Hypothalamus (tissue), 51 donors: ENCODE measurements at places on chromosomes 7 and 10.

- no peak for DNase-seq
These were observed 89.4 kb upstream of the LEP start for GRCh38 chr7:128151635-128152034.

DNA sequence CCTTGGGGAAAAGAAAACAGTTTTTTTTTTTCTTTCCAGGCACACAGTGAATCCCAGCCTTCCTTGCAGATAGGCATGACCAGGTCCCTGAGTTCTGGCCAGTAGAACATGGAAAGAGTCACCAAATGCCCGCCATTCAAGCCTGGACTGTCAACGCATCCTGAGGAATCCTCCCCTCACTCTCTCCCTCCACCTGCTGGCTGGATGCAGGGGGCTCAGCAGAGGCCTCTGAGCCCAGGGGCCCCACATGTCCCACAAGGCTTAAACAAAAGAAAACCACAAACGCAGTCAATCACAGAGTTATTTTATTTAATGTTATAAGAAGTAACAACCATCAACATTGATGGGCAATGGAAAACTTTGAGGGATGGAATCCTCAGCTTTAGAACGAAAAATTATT is 93.1 kb downstream of the JCAD start:
- DNase-seq = no peak

GRCh38 chr7:33702514-33703054 is 202.8 kb upstream of the BMPER start:
- no peak for DNase-seq

- no peak for DNase-seq
These were observed 54.1 kb upstream of the NPTX2 start for GRCh38 chr7:98562871-98563495.

- no peak for DNase-seq
These were observed 114.5 kb upstream of the INHBA start for GRCh38 chr7:41817386-41817785.

- no peak for DNase-seq
These were observed 117.9 kb downstream of the NKX6-2 start for GRCh38 chr10:132668048-132668394.

DNA sequence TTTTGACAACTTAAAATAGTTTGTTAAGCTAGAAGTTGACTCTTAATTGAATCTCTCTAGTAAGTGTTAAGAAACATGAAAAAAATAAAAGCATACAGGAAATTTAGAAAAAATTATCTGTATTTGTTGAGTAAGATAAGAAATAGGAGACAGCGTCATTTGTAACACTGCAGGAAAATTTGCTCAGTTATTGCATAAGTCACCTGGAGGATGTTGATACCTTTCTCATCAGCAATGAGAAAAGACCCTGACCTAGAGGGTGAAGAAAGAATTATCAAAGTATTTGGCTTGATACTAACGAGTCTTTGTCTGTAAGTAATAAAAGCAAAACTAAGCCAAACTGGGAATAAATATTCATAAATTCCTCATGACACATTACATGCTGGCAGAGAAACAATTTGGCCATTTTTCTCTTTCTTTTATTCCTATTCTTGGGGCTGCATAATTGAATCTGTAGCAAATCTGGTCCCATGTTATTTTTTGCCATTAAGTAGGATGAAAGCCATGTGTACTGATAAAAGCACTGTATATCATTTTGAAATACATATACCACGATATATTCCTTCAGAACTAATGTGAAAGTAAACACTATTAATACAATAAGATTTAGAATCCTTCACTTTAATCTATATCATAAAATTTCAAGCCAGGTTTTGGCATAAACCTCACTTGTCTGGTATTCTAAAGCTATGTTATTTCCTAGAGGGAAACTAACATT is 362.8 kb downstream of the THSD7A start:
- no peak for DNase-seq

DNA sequence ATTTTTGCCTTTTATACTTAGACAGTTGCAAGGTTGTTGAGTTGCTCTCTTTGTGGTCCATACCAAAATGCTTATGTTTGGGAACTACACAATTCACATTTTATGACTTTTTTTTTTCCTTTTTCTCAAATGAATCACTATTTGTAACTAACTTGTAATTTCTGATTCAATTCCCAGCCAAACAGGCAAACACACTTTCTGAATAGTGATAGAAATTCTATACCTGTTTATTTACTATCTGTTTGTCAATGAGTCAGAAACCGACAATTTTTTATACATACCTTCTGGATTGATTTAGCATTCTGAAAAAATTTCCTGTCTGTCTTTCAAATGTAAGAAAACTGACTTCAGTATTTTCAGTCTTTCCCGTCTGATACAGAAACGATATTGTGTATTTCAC is 69.1 kb downstream of the MBL2 start:
- DNase-seq = no peak

DNA sequence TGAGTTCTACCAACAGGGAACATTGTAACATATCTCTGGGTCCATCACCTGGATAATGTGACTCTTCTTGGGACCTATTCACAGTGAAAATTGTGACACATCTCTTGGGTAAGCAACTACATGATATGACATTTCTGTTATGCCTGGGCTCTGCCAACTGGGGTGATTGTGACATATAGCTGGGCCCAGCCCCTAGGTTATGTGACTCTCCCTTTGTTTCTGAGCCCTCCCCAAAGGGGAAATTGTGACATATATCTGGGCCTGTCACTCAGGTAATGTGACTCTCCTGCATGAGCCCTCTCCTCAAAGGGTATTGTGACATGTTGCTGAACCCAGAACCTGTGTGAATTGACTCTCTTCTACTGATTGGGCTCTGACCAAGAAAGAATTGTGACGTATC is 22.4 kb upstream of the ZNF107 start:
- no peak for DNase-seq

GRCh38 chr10:14693891-14694290 is 80.8 kb downstream of the FAM107B start:
- DNase-seq = no peak

DNA sequence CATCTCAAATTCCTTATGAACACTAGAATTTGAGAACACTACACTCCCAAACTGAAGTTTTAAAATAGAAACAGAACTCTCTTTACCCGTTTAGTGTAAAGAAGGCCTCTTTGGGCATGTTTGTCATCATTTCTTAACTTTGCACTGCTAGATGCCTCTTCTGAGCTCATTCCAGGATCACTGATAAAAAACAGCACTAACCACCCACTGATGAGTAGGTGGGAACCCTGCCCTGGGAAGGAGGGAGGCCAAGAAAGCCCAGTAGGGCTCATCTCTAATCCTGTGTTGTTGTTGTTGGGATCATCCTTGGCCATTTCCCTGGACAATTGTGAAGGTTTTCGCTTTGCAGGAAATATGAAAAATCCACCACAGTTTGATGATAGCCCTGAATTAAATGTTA is 68.2 kb downstream of the CUBN start:
- DNase-seq = no peak

- DNase-seq = no peak
These were observed 17.1 kb downstream of the PDSS1 start for GRCh38 chr10:26714415-26715136.

DNA sequence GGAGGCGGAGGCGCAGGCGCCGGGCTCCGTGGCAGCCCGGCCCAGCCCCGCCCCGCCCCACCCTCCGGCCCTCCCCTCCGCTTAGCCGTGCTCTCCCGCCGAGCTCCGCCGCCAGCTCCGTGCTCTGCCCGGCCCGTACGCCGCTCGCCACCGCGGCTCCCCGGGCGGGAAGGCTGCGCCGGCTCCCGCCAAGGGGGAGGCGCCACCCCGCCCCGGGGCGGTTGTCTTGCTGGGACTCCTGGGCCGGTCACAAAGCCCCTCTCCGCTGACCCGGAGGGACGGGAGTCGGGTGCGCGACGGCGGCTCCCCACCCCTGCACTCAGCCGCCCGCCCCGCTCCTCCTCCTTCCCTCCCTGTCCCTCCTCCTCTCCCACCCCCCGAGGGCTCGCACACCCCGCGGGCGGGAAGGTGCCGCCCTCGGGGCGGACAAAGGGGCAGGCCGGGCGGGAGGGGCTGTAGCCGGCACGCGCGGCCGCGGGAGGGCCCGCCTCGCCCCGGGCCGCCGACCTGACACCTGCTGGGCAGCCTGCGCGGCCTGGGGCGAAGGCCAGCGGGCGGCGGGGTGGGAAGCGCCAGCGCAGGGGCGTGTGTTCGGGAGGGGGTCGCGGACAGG is 11.5 kb upstream of the SP8 start:
- no peak for DNase-seq

DNA sequence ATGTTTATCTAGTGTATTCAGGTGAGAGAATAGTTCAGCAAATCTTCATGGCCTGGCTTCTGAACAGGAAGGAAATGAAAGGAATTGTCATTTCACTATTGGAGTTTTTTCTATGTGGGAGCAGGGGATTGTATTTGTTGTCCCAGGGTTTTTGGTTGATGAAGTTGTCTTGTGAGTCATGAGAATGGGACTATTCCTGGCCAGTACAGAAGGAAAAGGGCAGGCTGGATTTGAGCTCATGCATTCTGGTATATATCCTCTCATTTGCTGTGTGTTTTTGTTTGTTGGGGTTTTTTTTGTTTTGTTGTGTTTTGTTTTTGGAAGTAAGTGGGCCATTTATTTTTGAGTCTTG is 101.2 kb upstream of the MKLN1 start:
- no peak for DNase-seq

DNA sequence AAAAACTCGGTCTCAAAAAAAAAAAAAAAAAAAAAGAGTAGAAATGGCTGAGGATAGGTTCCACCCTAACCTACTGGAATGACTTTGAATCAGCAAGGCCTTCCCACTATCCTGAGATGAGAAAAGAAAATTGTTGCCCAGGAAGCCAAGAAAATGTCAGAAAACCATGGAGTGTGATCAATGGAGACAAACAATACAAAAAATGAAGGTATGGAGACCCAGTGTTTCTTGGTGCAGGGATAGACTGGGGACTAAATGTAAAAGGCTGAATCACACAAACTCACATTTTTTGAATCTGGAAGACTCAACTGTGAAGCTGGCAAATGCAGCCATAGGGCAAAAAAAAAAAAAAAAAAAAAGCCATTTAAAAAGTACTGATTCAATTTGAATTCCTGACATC is 364.3 kb upstream of the ANKRD30A start:
- no peak for DNase-seq

- DNase-seq = no peak
These were observed 105.7 kb downstream of the ST8SIA6 start for GRCh38 chr10:17348501-17349349.

- DNase-seq = no peak
These were observed at the start of gene HOXA1 for GRCh38 chr7:27095897-27096767. HOXA1 (minus strand) TSS chr7:27096000; CDS start chr7:27095912, 88 bp downstream.

- DNase-seq = no peak
These were observed 29.5 kb downstream of the NPSR1 start for GRCh38 chr7:34687529-34687928.

DNA sequence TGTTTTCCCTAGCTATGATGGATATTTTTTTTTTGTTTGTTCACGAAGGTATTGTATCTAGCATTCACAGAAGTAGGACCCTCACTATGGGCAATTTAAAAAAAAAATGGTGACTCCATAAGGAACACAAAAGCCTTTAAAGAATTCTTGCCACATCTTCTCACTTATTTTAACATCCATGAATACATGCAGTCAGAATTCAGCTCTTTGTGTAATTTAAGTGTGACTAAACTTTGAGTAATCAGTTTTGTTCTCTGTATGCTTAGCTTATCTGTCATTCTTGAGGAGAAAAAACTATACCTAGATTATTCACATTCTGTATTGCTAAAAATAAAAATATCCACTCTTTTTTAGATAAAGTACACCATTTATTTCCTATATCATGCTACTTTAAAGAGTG is 313.2 kb upstream of the KCND2 start:
- DNase-seq = no peak

DNA sequence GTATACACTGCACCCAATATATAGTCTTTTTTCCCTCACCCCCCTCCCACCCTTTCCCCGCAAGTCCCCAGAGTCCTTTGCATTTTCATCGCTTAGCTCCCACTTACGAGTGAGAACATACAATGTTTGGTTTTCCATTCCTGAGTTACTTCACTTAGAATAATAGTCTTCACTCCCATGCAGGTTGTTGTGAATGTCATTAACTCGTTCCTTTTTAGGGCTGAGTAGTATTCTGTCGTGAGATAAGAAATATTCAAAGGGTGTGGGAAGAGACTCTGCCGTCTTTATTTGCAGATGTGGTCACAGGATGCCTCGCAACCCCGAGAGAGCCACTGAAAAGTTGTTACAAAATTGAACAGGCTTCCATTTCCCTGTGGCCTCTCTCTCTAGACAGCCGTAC is 137.9 kb upstream of the SH2B2 start:
- no peak for DNase-seq

DNA sequence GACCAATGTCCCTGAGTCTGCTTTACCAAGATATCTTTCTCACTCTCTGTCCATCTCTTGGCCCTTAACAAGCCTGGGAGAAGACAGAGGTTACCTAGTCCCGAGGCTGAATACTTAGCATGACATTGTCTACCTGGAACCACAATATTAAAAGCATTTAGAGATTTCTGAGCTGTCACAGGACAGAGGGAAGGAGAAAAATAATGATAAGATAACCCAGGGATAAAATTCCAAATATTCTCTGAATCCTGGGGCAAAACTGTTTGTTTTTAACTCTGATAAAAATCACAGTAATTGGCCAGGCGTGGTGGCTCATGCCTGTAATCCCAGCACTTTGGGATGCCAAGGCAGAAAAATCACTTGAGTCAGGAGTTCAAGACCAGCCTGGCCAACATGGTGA is 12.0 kb upstream of the MAPK8 start:
- DNase-seq = no peak

- no peak for DNase-seq
These were observed 116.2 kb upstream of the MKX start for GRCh38 chr10:27861781-27862180.

DNA sequence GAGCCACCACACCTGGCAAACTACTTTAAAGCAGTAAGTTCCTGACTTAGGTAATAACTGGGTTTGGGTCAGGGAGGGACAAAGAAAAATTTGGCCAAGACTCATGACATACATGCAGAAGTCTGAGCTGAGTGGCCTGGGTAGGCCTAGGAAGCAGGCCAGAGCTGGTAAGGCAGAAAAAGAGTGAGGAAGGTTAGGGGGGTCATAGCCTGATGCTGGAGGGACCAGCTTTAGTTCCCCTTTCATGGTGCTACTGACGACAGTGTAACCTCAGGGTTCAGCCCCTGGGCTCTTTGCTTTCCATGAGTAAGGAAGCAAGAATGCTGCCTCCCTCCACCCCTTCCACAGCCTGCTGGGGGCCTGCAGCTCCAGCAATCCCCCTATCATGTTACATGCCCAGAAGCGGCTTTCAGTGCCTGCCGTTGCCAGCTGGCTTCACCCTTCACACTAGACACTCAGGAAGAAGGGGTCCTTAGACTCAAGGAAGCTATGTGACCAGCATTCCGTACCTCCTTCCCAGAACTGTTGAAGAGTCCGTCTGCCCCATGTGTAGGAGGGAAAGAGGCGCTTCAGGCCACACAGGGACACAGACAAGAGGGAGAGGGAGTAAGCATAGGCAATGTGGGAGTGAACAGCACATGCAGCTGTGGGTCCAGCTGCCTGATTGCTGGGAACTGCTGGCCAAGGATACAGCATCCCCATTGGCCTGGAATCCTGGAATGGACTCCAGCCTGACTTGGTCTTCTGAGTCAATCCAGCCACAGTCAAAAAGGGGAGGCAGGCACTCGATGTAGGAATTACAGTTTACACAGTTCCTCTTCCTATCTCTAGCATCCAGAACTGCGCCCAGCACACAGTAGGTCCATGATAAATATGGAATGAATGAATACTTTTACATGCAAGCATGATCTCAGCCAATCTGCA is 4.1 kb upstream of the PLAU start:
- DNase-seq = no peak

- DNase-seq = no peak
These were observed 1.8 kb upstream of the PAOX start for GRCh38 chr10:133377025-133377817.

GRCh38 chr7:137081321-137082093 is 213.1 kb downstream of the CHRM2 start:
- no peak for DNase-seq
